ENCODE measurements at places on chromosomes 2 and 18. TPM values are rescaled to one million over a fixed set of nuclear protein-coding genes. Genes with fewer than 3 reads are reported as not detected.

LYPD1 gene
- total RNA-seq: 18.7 TPM

CRYGC gene
- total RNA-seq: not detected

ABCB11 gene
- 0.11 TPM for total RNA-seq

KHK gene
- total RNA-seq: 11.0 TPM

COLEC11 gene
- total RNA-seq: 0.44 TPM

RAPGEF4 gene
- total RNA-seq: 0.87 TPM

CRYBA2 gene
- 6.4 TPM for total RNA-seq

ANKRD36B gene
- 22.7 TPM for total RNA-seq

UGT1A8 gene
- total RNA-seq: 0.46 TPM

DNA sequence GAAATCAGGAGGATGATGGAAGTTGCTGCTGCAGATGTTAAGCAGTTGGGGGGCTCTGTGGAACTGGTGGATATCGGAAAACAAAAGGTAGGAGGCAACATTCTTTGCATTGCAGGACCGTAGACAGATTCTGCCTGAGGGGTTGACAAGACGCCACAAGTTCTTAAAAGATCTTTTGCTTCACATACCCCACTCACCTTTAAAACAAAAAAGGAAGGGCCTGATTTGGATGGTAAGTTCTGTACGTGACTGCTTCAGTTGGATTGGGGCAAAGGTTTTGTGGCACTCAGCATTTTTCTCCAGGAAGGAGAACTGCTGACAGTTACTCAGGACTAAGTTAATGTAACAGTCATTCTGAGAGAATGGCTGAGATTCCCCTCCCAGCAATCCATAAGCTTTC is 5.2 kb downstream of the CNDP2 start:
- peaks cover 34% of the 10 kb centered on the region for H3K4me1 ChIP-seq
- no peaks in the 10 kb centered on the region for H3K27me3 ChIP-seq
- H3K4me3 ChIP-seq: no peak overlapping the region
- peaks cover 13% of the 10 kb centered on the region for H3K36me3 ChIP-seq

- peaks cover 20% of the 10 kb centered on the region for H3K4me1 ChIP-seq
- H3K27me3 ChIP-seq: no peaks in the 10 kb centered on the region
- H3K4me3 ChIP-seq: no peak overlapping the region
- H3K36me3 ChIP-seq: no peaks in the 10 kb centered on the region
Observed at GRCh38 chr2:217356781-217357180, 496.9 kb upstream of the TNP1 start.

GRCh38 chr2:149487189-149487588 is 100.4 kb downstream of the MMADHC start:
- H3K27me3 ChIP-seq: peaks cover 13% of the 10 kb centered on the region
- no peak overlapping the region for H3K27ac ChIP-seq
- H3K36me3 ChIP-seq: no peaks in the 10 kb centered on the region
- H3K4me3 ChIP-seq: no peak overlapping the region
- H3K4me1 ChIP-seq: no peaks in the 10 kb centered on the region
- DNase-seq: peak; percentile 6

- H3K27me3 ChIP-seq: no peaks in the 10 kb centered on the region
- H3K4me1 ChIP-seq: peaks cover 21% of the 10 kb centered on the region
- H3K36me3 ChIP-seq: peaks cover 4% of the 10 kb centered on the region
- DNase-seq: no peak
- no peak overlapping the region for H3K27ac ChIP-seq
- no peak overlapping the region for H3K4me3 ChIP-seq
Observed at GRCh38 chr18:24071029-24071428, 56.5 kb downstream of the TTC39C start.

- no peaks in the 10 kb centered on the region for H3K4me1 ChIP-seq
- no peak overlapping the region for H3K4me3 ChIP-seq
- no peaks in the 10 kb centered on the region for H3K36me3 ChIP-seq
Observed at GRCh38 chr2:151182899-151183809, 78.5 kb downstream of the RBM43 start.

DNA sequence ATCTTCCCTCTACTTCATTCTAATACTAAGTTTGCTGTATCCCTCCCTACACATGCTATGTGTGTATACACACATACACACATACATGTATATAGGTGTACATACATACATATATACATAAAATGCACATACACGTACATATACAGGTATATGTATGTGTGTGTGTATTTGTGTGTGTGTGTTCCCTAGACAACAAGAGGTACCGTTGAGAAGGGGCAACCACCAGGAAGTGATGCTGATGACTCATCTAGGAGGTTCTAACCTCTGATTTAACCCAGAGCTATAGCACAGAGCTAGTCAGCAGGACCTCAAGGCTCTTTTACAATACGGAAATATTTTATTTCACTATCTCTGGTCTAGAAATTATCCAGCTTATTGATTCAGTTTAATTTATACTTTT is 139.2 kb downstream of the LAMA3 start:
- H3K4me1 ChIP-seq: peaks cover 25% of the 10 kb centered on the region
- no peak overlapping the region for H3K4me3 ChIP-seq
- peak; percentile 88 for DNase-seq
- peak overlapping the region; percentile 79 for H3K27ac ChIP-seq

DNA sequence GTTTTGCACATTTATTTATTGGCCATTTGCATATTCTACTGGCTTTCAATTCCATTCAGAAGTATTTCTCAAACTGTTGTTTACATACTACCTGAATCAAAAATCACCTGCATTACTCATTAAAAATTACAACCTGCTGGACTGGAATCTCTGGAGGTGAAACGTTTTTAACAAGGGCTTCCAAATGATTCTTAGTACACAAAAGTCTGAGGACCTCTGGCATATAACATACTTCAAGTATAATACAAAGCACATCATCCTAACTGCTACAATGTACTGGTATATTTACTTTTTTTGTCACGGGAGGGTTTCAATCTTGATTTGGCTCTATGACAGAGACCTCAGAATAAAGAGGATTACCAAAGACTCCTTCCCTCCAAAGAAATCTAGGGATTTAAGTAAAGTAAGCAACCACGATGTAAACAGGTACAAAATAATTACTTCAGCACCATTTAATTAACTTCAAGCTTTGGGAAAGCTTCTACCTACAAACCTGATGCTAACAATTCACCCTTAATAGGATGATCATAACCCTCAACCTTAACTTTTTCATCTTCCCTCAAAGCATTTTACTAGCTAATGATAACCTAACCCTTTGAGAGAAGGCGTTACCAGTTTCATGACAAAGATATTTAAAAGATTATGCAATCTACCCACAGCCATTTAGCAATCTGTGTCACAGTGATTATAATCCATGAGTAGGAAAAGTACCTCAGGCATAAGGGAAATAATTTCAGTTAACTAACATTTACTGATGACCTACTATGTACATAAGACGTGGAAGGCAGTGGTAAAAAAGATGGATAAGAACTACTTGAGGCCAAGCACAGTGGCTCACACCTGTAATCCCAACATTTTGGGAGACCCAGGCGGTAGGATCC is 24.7 kb downstream of the ATAD2B start:
- H3K4me1 ChIP-seq: peaks cover 29% of the 10 kb centered on the region
- peak overlapping the region; percentile 33 for H3K4me3 ChIP-seq
- H3K27me3 ChIP-seq: no peaks in the 10 kb centered on the region
- no peaks in the 10 kb centered on the region for H3K36me3 ChIP-seq
- peak overlapping the region; percentile 97 for H3K27ac ChIP-seq

DNA sequence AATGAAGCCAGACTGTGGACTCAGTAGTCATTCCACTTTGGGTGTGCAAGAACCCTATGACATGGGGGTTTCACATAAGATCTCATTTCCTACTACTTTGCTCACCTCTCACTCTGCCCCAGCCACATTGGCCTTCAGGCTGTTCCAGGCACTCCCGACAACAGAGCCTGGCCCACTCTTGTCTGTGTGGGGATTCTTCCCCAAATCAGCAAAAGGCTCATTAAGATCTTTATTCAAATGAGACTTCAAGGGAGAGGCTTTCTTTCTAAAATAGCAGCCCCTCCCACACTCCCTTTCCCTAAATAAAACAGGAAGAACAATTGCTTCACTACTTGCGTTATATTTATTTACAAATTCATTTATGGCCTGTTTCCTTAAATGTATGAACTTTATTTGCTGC is 3.5 kb upstream of the CDC42EP3 start:
- H3K4me1 ChIP-seq: peaks cover 25% of the 10 kb centered on the region
- H3K36me3 ChIP-seq: no peaks in the 10 kb centered on the region
- no peak overlapping the region for H3K27ac ChIP-seq
- H3K27me3 ChIP-seq: no peaks in the 10 kb centered on the region
- no peak overlapping the region for H3K4me3 ChIP-seq

DNA sequence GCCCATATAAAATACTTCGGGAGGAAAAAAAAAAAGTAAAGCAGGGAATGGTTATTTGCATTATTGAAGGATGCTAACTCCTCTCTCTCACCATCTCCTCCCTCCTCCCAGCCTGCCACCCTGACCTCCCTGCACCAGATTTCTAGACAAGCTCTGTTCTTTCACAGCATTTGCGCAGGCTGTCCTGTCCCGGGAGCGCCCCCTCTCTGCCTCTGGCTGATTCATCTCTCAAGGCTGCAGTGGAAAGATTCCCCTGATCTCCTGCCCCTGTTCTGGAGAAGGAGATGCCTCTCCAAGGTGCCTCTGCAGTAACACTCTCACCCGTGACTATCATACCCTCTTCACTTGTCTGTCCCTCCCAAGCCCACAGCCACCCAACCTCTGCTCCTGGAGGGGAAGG is 38.5 kb downstream of the COL4A4 start:
- no peaks in the 10 kb centered on the region for H3K27me3 ChIP-seq
- peak; percentile 30 for DNase-seq
- no peaks in the 10 kb centered on the region for H3K36me3 ChIP-seq
- H3K27ac ChIP-seq: no peak overlapping the region
- no peak overlapping the region for H3K4me3 ChIP-seq

- peak; percentile 45 for DNase-seq
- H3K36me3 ChIP-seq: peaks cover 14% of the 10 kb centered on the region
Observed at GRCh38 chr2:232781765-232782164, 5.4 kb upstream of the KCNJ13 start.

- H3K27me3 ChIP-seq: no peaks in the 10 kb centered on the region
- H3K27ac ChIP-seq: no peak overlapping the region
- H3K4me1 ChIP-seq: no peaks in the 10 kb centered on the region
- H3K36me3 ChIP-seq: no peaks in the 10 kb centered on the region
- DNase-seq: no peak
- H3K4me3 ChIP-seq: no peak overlapping the region
Observed at GRCh38 chr2:40270372-40270771, 181.5 kb downstream of the SLC8A1 start.

GRCh38 chr2:130336877-130337734 is 5.6 kb upstream of the IMP4 start:
- no peak overlapping the region for H3K27ac ChIP-seq
- H3K4me1 ChIP-seq: peaks cover 14% of the 10 kb centered on the region
- H3K4me3 ChIP-seq: peak overlapping the region; percentile 69
- DNase-seq: peak; percentile 83

DNA sequence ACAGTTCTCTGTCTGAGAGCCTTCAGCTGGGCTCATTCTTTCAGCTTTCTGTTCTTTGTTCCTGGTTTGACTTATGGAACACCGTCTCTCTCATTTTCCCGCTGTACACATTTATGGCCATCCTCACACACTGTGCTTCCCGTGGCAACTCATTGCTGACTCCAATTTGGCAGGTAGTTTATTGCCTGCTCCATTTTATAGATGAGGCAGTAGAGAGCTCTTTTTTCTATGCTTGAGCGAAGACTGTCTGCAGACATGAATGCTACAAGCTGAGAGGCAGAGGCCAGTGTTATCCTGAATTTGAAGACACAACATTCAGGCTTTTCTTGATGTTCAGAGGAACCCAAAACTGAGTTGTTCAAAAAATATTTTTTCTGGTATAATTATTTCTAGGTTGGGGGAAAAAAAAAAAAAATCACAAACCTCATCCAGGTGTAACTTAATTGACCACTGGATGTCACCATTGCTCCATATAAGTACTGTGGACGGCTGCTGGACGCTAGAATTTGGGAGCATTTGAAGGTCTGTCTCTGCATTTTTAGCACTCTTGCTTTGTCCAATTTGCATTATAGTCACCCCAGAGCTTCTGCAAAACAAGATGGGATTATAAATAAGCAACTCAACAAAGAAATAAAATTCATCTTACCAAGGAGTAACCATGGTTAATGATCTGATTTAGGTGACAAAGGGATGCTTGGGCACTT is 83.5 kb downstream of the HRH4 start:
- no peak overlapping the region for H3K4me3 ChIP-seq
- H3K27ac ChIP-seq: no peak overlapping the region
- H3K4me1 ChIP-seq: no peaks in the 10 kb centered on the region
- DNase-seq: peak; percentile 58
